ENCODE measurements at places on chromosomes 2 and 18.

GRCh38 chr18:55252901-55253300 lies 293.6 kb upstream of the CCDC68 start:
- no peak for DNase-seq

GRCh38 chr2:6011921-6012320 lies 319.7 kb downstream of the SOX11 start:
- DNase-seq, result no peak

- no peak for DNase-seq
Measured at GRCh38 chr18:68409576-68409975, 305.3 kb downstream of the TMX3 start.

GRCh38 chr2:10272464-10272863 lies 30.2 kb upstream of the HPCAL1 start:
- DNase-seq, result no peak

- no peak for DNase-seq
Measured at GRCh38 chr18:49762191-49763077, 50.9 kb downstream of the ACAA2 start.

DNA sequence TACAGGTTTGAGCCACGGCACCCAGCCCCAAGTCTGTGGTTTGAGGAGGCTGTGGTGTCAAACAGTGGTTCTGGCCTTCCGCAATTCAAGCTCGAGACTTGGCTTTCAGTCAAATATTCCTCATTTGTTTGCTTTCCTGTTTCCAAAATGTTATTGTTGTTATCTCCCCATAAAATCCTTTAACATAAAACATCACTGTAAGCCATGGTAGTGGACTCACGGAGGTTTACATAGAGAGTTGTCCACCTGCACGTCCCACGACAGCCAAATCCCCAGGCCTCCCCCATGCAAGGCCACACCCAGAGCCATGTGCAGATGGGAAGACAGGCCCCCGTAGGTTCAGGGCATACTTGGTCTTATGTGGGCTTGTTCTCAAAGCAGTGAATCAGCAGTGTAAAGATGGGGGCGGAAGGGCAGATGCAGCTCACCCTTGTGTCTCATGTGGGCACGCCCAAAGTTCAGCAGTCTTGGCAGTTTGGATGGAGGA lies 18.9 kb upstream of the ST3GAL5 start:
- no peak for DNase-seq

GRCh38 chr2:111091811-111092211 lies 28.9 kb upstream of the BCL2L11 start:
- DNase-seq, result no peak

DNA sequence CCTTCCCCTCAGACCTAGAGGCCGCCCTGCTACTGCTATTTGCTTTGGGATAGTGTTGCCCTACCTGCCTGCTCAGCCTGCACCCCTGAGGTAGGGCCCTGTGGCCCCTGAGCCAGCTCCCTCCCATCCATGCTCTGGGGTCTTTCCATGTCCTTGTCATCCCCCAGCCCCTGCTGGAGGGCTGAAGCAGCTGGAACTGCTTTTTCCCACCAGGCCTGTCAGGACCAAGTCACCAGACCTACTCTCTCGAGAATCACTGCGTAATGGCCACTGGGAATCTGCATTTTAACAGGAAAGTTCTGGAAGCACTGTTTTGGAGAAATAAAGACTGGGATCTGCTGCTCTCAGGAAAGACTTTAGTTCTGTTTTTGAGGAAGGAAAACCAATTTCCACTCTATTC lies 20.2 kb upstream of the SLC35F6 start:
- no peak for DNase-seq

GRCh38 chr2:15892151-15892880 lies 48.0 kb upstream of the MYCN start:
- no peak for DNase-seq

GRCh38 chr2:42386682-42387081 lies 25.7 kb upstream of the COX7A2L start:
- DNase-seq, result no peak

DNA sequence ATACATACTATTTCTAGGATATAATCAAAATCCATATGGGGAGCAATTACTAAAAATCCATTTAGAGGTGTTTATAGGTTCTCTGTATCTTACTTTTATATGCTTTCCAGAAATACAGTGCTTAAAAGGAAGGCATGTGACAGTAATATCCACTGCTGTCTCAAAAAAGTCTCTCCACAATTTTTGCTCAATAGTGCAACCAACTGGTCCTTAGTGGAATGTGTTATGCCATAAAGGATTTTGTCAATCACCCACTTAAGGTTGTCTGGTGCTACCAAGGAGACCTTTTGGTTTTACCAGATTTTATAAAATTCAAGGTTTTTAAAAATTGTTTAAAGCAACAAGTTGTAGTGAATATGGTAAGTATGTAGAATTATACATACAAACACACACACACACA lies 328.5 kb upstream of the DSEL start:
- no peak for DNase-seq

DNA sequence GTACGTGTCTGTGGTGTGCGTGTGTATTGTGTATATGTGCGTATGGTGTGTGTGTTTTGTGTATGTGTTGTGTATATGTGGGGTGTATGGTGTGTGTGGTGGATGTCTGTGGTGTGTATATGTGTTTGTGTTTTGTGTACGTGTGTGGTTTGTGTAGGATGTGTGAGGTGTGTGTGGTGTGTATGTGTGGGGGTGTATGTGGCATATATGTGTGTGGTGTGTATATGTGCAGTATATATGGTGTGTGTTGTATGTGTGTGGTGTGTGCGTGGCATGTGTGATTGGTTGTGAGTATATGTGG lies 101.3 kb downstream of the CLIP4 start:
- no peak for DNase-seq

DNA sequence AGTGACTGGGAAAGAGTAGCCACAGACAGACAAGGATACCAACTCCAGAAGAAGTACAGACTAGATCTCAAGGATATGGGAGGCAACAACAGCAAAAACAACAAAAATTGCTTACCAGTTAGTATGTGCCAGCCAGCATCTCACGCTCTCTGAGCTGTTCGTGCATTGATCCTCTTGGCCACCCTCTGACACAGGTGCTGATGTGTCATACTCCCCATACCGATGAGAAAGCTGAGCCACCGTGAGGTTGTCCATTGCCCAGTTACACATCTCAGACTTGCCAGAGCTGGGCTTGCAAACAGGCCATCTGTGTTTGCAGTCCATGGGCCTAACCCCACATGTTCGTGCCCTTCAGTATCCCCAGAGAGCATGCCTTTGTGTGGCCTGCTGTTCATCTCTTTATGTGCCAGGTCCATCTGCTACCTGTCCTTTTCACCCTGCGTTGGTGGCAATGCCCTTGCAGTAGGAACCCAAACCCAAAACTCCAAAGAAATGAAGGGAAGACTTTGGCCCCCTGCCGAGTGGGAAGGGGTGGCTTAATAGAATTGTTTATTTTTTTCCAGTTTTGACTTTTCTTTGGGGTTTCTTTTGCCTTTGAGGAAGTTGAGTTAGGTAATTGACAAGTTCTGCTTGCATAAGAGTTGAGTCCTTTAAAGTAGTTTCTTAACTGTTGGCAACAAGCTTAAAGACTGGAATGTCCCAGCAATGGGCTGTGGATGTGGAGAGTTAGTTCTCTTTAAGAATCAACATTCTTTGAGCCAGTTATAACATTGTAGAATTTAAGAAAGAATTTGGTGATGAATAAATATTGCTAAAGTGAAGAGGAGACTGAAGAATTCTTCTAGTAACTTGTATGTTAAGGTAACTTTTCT lies 46.7 kb downstream of the LYPD6B start:
- no peak for DNase-seq

DNA sequence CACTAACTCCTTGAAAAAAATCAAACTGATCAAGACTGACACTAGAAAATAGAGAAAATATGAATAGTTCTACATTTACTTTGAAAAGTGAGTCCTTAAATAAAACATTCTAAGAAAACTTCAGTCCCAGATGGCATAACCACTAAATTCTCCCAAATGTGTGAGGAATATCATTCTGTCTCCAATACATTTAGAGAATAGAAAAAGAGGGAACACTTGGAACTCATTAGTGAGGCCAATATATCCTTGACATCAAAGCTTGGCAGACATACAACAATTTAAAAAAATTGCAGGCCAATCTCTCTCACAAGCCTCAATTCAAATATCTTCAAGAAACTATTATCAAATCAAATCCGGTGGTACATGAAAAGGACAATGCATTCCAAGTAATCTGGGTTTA lies 79.3 kb upstream of the TMEM247 start:
- DNase-seq, result no peak

- no peak for DNase-seq
Measured at GRCh38 chr2:112669667-112670066, 23.9 kb downstream of the SLC20A1 start.

DNA sequence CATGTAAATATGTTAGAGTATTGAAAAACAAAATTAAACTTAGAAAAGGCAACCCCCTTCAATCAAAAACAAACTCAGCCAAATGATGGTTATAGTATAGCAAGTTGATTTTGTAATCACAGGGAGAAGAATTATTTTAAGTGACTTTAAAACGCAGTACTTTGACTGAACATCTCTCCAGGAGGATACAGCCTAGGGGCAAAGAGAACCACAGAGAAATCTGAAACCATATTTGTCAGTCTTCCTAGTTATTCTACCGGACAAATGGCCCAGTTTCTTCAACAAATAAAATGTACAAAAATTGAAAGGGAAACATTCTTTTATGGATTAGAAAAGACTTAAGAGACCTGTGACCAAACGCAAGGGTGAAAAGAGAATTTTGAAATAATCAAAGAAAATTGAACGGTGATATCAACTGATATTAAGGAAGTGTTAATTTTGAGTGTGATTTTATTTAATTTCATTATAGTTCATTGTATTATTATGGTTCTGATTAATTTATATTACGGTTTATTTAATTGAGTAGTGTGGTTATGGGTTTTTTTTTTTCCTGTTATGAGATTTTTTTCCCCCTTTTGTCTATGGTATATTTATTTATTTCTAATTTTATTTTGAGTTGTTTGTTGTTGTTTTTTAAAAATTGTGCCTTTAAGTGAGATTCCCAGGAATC lies 75.3 kb downstream of the HNRNPLL start:
- no peak for DNase-seq

GRCh38 chr2:19667536-19667949 lies 234.2 kb downstream of the TTC32 start:
- no peak for DNase-seq

DNA sequence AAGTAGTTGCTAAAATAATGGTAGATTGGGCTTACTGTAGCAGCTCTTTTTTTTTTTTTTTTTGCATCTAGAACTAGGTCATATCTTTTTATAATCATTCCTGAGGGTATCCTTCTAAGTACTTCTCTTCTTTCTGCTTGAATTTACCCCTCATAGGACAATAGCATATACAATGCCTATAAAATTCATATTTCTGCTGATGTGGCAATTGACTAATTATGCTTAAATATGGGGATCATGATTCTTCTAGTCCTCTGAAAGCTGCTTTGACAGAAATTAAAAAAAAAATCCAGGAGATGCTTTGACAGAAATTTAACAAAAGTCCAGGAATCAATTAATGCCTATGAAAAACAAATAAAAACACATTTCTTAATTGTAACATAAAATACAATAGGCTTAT lies 358.4 kb downstream of the CCDC85A start:
- no peak for DNase-seq

DNA sequence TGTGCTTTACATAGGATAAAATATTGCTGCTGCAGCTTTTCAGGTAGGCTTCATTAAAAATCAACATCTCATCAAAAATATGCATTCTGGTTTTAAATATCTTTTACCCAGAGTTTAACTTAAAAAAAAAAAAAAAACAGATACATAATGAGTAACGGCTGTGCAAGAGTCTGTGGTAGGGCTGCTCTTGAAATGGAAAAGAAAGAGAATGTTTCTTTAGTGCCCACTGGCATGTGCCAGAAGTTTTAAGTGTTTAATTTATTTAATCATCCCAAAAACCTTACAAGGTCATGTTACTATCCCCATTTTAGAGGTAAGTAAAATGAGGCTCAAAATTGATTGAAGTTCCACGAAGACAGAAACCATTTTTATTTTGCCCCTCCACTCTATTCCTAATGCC lies 92.1 kb downstream of the SLC8A1 start:
- no peak for DNase-seq

- no peak for DNase-seq
Measured at GRCh38 chr2:102891296-102891695, 129.5 kb downstream of the TMEM182 start.

DNA sequence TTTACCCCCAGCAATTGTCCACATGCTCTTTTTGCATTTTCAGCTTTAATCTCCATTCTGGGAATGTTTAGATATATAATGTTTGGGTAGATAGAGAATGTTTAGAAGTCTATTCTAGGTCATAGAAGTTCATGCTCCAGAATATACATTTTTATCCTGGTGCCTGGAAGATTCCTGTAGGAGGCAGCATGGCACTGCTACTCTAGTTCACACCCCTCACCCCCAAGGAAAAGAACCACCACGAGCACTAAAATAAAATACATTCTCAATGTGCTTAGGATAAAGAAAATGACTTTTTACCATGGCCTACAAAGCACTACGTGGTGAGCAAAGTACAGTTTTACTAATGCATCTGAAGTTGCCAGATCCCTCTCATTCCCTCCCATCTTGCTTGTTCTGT lies 53.8 kb downstream of the MYO1B start:
- DNase-seq, result no peak

DNA sequence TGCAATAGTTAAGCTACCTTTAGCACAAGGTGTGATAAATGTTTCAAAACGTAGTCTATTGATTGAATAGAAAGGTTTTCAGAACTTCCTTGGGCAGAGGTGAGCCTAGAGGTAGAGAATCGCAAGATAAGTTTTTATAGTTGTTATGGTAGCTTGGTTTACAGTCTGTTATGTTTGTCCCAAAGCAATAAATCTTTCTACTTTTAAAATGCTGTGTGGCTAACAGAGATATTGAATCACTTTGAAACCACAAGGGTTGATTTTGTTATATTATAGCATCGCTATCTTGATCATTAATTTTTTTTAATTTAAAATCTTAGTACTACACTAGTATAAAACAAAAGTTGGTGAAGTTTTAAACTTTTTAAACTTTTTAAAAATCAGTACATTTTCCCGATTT lies 126.7 kb downstream of the TMEM182 start:
- no peak for DNase-seq

Data from NCI-H1105 (cell line).